Chondrocyte (in vitro differentiated cells): ENCODE measurements at places on chromosomes 16 and 17.

GRCh38 chr17:45722161-45722560 is 62.0 kb upstream of the CRHR1 start:
- no peak for DNase-seq

GRCh38 chr16:10266809-10267208 is 84.6 kb upstream of the GRIN2A start:
- DNase-seq: no peak

DNA sequence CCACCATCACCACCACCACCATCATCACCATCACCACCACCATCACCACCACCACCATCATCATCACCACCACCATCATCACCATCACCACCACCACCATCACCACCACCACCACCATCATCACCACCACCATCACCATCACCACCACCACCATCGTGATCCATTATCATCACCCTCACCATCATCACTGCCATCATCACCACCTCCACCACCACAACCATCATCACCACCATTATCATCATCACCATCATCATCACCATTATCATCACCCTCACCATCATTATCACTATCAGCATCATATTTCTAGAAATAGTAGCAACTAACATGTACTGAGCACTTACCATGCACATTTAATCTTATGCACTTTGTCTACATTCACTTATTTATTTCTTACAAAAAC is 94.9 kb downstream of the C16orf95 start:
- no peak for DNase-seq

DNA sequence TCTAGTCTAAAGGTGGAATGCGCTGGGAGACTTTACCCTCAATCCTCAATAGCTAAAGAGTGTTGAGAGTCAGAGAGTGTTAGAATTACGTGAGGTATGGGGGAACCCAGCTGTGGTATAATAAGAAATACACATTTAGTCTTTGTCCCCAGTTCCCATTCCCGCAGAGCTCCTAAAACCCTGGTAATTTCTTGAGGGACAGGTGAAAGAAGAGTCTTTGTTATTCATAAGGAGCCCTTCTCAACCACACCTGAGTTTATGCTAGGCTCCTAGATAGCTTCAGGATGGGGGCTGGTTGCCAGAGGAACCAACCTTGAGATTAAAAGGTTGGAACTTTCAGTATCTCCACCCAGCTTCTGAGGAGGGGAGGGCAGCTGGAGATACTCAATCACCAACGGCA is 5.8 kb downstream of the ZNF18 start:
- DNase-seq: no peak

- DNase-seq: no peak
These were observed 80.2 kb downstream of the DYNLRB2 start for GRCh38 chr16:80620736-80621605.

DNA sequence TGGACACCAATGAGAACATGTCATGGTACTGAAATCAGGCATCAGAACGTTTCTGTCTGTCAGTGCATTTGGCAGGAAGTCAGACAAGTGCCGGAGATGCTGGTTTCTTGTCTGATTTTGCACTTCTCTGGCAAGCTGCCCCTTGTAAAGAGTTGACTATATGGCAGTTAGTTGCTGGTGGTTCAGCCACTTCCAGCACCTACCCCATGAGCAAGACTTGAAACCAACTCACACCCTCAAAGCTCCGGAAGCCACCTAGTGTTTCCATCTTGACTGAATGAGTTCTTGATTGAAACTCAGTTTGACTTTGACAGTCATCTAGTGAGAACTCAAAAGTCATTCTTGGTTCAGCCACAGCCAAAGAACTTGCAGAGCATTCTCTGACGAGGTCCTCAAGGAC is 225.1 kb downstream of the SPECC1 start:
- DNase-seq: no peak

DNA sequence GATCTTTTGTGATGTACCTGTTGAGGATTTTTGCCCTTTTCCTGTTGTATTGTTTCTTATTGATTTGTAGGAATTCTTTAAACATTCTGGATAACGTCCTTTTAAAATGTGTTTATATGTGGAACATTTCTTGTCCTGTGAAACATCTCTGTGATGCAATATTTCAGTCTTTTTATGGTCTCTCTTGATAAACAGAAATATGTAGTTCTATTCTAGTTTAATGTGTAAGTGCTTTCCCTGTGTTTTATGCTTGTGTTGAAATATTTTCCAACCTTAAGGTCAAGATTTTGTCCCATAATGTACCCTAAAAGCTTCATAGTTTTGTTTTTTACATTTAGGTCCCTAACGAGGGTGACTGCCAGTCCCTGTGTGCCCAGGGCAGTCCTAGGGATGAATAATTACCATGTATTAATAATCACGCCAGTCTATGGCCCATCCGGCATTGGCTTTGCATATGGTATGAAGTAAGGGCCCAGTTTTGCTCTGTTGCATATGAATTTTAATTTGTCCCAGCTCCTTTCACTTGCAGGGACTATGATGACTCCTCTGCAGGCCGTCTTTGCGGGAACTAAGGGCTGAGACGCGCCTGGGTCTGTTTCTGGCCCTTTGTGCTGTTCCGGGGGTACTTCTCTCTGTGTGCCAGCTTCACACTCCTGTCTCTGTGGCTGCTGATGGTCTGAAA is 44.2 kb downstream of the RPTOR start:
- DNase-seq: no peak

- no peak for DNase-seq
These were observed 6.6 kb upstream of the HEXIM2 start for GRCh38 chr17:45155029-45155428.

GRCh38 chr17:49369760-49370159 is 7.7 kb upstream of the ZNF652 start:
- DNase-seq: no peak
